ENCODE measurements at places on chromosomes 7 and 10. TPM values are rescaled to one million over a fixed set of nuclear protein-coding genes. Genes with fewer than 3 reads are reported as not detected.

Gene TBX20
- total RNA-seq = 0.17 TPM

GRCh38 chr10:43674553-43675210, 26.0 kb upstream of the ZNF32 start:
- no peak for DNase-seq

GRCh38 chr10:70328967-70329366, 45.2 kb upstream of the NPFFR1 start:
- DNase-seq = no peak

Gene RNLS
- 1.8 TPM for total RNA-seq

Gene ABCB4
- not detected for total RNA-seq

Gene PRRT4
- total RNA-seq = 0.25 TPM

Gene NPVF
- not detected for total RNA-seq

DNA sequence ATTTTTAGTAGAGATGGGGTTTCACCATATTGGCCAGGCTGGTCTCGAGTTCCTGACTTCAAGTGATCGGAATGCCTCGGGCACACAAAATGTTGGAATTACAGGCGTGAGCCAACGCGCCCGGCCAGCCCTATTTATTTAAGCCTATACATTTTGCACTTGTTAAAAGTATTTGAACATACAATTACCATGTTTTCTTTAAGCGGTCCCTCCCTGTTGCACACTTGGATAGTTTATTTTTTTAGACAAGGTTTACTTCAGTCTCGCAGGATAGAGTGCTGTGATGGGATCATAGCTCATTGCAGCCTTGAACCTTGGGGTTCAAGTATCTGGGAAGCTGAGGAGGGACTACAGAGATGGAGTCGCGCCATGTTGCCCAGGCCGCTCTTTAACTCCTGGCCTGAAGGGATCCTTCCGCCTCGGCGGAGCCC, 35.7 kb upstream of the SRRM3 start:
- no peak for DNase-seq

DNA sequence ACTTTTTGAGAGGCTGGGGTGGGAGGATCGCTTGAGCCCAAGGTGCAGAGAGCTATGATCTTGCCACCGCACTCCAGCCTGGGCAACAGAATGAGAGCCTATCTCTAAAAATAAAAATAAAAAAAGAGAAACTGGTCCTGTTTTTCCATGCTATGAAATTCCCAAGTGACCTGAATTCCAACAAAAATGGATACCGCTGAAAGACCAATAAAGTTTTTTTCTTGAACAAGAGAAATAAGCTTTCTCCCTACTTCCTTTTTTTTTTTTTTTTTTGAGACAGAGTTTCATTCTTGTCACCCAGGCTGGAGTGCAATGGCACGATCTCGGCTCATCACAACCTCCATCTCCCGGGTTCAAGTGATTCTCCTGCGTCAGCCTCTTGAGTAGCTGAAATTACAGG, 12.5 kb upstream of the SEPHS1 start:
- no peak for DNase-seq

DNA sequence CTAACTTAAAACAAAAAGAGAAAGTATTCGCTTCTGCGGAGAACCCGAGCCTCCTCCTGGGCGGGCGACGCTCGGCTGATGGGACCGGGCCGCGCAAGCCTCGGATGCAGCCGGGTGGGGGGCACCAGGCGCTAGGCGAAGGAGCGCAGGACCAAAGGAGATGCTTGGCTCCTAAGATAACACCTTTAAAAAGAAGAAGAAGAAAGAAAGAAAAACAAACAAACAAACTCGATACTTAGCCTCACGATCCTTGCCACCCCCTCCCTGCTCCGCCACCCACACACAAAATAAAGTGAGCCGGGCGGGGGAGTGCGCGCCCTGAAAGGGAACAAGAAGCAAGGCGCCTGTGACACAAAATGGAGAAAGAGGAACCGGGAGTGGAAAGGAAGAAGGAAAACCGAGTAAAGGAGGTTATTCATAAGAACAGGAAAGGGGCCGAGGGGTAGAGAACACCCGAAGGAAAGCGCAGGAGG, 34.0 kb upstream of the EBLN1 start:
- DNase-seq = peak; percentile 75

Gene XPNPEP1
- total RNA-seq = 87.3 TPM

GRCh38 chr10:17029581-17030271, 99.9 kb downstream of the CUBN start:
- peak; percentile 79 for DNase-seq

Gene MYPN
- not detected for total RNA-seq

Gene RBP3
- not detected for total RNA-seq

GRCh38 chr10:133126431-133127290, 33.4 kb upstream of the KNDC1 start:
- no peak for DNase-seq

Gene H2BK1
- not detected for total RNA-seq

Gene C10orf105
- 0.52 TPM for total RNA-seq

DNA sequence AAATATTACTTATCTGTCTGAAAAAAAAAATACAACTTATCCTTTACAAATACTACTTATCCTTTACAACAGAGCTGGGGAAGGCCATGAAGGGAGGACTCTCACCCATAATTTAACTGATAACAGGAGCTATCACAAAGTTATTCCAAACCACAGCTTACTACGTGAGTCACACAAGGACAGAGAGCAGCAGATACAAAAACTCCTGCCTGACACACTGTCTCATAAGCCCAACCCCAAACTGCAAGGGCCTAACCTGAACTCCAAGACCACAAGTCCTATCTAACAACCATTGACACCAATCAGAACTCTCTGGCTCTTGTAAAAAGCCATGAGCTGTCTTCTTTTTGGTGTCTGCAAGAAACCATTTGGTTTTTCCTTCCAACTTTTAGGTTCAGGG, 28.5 kb upstream of the CXCL12 start:
- no peak for DNase-seq

GRCh38 chr10:612696-613095, 76.8 kb downstream of the DIP2C start:
- no peak for DNase-seq

DNA sequence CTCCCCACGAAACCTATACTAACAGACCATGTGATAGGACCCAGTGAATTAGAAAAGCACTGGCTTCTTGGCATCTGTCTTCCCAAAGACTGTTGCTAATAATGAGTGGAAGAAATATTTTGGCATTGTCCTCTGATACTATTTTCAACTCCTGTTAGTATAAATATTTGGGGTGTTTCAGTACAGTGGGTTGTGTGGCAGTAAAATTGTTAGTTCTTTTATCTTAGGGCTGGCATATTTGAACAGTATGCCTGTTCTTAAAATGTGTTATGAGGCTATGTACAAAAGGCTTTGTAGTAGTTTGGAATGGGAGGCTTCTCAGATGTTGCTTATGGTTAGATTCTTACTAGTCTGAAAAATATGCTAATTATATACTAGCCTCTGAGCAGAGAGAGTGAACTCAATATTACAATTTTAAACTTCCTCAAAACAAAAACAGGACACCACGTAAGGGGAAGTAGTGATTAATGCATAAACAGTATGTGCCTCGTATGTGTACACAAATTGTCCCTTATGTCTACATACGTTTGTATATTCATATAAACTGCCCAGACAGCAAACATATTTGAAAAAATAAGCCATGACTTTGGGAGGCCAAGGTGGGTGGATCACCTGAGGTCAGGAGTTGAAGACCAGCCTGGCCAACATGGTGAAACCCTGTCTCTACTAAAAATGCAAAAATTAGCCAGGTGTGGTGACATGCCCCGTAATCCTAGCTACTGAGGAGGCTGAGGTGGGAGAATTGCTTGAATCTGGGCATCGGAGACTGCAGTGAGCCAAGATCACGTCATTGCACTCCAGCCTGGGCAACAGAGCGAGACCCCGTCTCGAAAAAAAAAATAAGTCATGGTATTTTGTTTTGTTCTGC, 115.4 kb downstream of the ARID5B start:
- DNase-seq = no peak

DNA sequence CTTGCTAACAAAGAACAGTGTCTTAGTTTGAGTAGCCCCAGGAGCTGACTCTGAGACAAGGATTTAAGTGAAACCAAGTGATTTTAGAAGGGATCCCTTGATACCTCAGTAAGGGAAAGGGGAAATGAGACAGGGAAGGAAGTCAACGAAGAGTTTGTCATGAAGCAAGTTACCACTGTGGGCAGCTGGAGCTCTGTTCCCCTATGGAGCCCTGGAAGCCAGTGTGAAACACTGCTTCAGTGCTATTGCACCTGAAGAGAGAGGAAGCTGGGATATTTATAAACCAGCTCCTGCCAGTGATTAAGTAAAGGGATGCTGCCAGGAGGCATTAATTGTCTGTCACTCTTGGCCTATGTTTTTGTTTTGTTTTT, 58.9 kb upstream of the WAPL start:
- DNase-seq = no peak

Gene SPDYE8
- total RNA-seq = not detected

Gene TAS2R5
- 1.2 TPM for total RNA-seq

- DNase-seq = no peak
Measured at GRCh38 chr7:131425992-131426391, 98.3 kb downstream of the MKLN1 start.

Gene ADCY1
- 0.99 TPM for total RNA-seq

Gene PCGF5
- total RNA-seq = 49.3 TPM

GRCh38 chr10:99595770-99596465, 24.3 kb downstream of the SLC25A28 start:
- no peak for DNase-seq

- no peak for DNase-seq
Measured at GRCh38 chr7:129797214-129797789, 155.5 kb downstream of the UBE2H start.

- no peak for DNase-seq
Measured at GRCh38 chr7:89049043-89049442, 253.5 kb upstream of the TEX47 start.

Gene SEC31B
- total RNA-seq = 202 TPM

Gene SNX8
- 28.0 TPM for total RNA-seq

Gene VENTX
- not detected for total RNA-seq

GRCh38 chr7:40595832-40596231, 461.0 kb downstream of the SUGCT start:
- no peak for DNase-seq

Gene CCDC146
- 9.2 TPM for total RNA-seq

Gene TRIM4
- total RNA-seq = 33.5 TPM

GRCh38 chr7:73623798-73624668, at the start of gene MLXIPL:
Gene MLXIPL, minus strand, starts transcription at chr7:73624522. Its CDS starts 30 bp downstream, at chr7:73624492.
- DNase-seq = peak; percentile 62

GRCh38 chr10:129386415-129387257, 80.4 kb upstream of the MGMT start:
- DNase-seq = no peak

GRCh38 chr7:107643938-107644308, 16.7 kb upstream of the SLC26A4 start:
- DNase-seq = no peak

GRCh38 chr7:23343806-23344475, 44.8 kb downstream of the MALSU1 start:
- DNase-seq = no peak

Gene C10orf90
- total RNA-seq = not detected

DNA sequence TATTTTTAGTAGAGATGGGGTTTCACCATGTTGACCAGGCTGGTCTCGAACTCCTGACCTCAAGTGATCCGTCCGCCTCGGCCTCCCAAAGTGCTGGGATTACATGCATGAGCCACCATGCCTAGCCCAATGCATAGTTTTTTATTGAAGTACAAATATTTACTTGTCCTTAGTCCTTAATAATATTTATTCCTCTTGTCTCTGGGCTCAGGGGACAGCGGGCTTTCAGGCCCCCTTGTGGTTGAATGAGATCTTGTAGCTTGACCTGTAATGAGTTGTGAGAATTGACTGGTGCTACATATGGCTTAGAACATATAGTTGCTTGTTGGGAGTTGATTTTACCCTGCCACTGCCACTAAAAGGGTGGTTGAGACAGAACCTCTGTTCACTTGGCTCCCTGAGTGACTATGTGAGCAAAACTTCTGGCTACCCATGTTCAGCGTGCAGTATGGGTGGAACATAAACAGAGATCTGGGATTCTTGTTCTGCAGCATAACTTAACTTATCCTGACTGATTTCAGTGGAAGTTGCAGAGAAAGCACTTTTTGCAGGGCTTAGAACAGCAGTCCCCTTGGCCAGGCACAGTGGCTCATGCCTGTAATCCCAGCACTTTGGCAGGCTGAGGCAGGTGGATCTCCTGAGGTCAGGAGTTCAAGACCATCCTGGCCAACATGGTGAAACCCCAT, 14.9 kb downstream of the CCL26 start:
- DNase-seq = no peak

- DNase-seq = no peak
Measured at GRCh38 chr7:31476073-31476745, 37.7 kb upstream of the ITPRID1 start.

- no peak for DNase-seq
Measured at GRCh38 chr7:5557920-5558401, 134.3 kb upstream of the TNRC18 start.

DNA sequence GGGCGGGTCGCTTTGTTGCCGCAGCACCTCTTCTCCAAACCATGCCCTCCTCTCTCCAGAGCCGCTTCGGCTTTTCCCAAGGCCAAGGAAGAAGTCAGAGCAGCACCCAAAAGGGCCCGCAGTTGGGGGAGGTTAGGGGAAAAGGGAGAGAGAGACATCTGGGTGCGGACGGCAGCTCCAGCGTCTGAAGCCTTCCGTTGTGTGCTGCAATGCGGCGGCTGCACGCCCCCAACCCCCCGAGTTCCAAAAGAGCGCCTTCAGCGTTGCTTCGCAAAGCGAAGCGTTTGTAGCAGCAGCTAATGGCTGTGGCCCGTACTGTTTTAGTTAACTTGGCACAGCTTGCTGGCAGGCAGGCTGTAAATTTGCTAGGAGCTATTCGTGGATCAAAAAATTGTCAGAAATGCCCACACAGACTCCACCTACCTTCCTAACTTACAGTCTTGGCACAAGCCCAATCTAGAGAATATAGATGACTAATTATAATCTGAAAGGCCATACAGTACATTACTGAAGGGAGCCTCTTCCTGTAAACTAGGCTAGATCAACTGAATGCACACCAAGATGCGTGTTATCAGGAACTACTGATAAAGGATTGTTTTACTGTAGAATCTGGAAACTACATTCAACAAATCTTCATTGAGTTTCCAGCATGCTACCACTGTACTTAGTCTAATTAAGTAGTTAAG, 1.1 kb upstream of the KBTBD2 start:
- DNase-seq = peak; percentile 57

GRCh38 chr7:6268907-6269306, 3.5 kb downstream of the CYTH3 start:
- DNase-seq = no peak

- no peak for DNase-seq
Measured at GRCh38 chr10:10956681-10957542, 60.8 kb upstream of the CELF2 start.

- DNase-seq = no peak
Measured at GRCh38 chr7:21185653-21186265, 242.1 kb upstream of the SP4 start.

GRCh38 chr10:101293007-101293723, 60.8 kb upstream of the BTRC start:
- no peak for DNase-seq

GRCh38 chr7:100863406-100863950, 3.7 kb upstream of the TRIP6 start:
- DNase-seq = no peak

GRCh38 chr7:157609932-157610640, 273.3 kb downstream of the DNAJB6 start:
- no peak for DNase-seq

GRCh38 chr7:47304727-47305719, 276.9 kb downstream of the TNS3 start:
- no peak for DNase-seq

GRCh38 chr7:151631570-151631952, 111.9 kb upstream of the RHEB start:
- DNase-seq = no peak

Data from activated CD4-positive, alpha-beta T cell treated with anti-CD3 and anti-CD28 coated beads, Interleukin-2, amount 10 ng/mL, durations not matched to agents 7 days and 5 days (primary cell).